ENCODE measurements at places on chromosomes 4 and X.
A peak's percentile ranks its signal among the peaks of the same experiment; 100 is the strongest.

DNA sequence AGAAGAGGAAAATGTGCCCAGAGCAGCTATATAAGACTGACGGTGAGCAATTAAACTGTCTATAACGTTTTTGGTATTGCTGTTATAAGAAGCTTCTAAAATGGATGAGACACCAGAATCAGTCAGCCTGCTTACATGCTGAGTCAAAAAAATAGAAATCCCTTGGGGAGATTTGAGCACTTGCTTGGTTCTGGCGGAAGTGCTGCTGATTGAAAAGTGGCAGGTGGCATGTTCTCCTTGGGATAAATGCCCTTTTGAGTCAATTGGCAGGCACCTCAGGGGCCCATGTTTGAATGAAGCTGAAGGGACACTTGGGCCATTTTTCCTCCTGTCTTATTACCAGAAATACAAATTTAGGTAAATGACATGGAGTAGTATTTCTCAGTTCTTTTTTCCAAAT lies 148.7 kb downstream of the PTCHD1 start:
- DNase-seq: no peak

DNA sequence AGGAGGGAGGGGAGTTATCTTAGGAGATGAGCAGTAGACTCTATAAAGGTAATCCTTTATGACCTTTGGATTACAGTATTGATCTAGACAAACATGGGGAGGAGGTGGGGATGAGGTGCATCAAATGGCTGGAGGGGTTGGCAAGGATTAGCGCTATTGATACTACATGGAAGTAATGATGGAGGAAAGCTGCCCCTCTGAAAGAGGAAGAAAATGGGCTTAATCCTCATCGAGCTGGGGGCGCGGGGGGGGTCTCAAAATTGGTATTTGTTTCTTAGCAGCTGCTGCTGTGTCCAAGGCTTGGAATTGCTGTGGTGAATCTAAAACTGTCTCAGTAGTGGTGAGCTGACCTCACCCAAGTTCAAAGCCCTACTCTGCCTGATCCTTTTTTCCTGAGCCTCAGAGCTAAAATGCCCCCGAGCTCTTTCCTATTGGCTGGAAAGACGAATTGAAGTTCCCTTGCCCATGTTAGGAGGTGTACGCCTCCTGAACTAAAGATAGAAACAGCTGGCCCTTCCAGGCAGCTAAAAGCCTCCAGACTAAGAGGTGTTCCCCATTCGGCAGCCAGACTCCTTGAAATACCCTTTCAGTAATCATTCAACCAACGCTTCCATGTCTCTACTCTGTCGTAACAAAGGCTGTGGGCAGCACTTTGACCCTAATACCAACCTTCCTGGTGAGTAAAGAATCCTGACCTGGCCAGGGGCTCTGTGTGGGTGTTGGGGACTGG lies at the start of gene ITGB1BP2:
ITGB1BP2 (plus strand) TSS at position 556 of the 730 bp plus-strand sequence; CDS start at position 613, 57 bp downstream.
- DNase-seq: peak; percentile 9

- DNase-seq: no peak
These were observed 30.0 kb downstream of the ITM2A start for GRCh38 chrX:79336869-79337815.

DNA sequence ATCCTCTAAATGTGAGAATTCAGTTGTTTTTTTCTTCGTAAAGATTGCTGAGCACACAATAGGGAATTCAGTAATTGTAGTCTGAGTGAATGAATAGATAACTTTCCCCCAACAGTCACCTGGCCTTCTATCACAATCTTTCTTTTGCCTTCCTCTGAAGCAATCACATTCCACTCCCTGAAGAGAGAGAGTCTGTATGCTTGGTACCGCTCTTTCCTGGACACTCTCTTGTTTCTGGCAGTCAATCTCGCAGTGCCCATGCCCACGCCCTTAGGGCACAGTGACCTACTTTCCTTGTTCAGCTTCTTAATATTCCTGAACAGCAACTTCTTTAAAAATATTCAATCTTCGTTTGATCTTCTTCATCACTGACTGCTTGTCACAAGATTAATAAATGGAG lies 255.9 kb downstream of the ADAMTS3 start:
- no peak for DNase-seq

- no peak for DNase-seq
These were observed 1428.0 kb downstream of the PCDH7 start for GRCh38 chr4:32148111-32148666.

GRCh38 chrX:32592786-32593185 lies 618.6 kb downstream of the DMD start:
- no peak for DNase-seq

GRCh38 chr4:183241721-183242151 lies 78.3 kb downstream of the CLDN22 start:
- no peak for DNase-seq

DNA sequence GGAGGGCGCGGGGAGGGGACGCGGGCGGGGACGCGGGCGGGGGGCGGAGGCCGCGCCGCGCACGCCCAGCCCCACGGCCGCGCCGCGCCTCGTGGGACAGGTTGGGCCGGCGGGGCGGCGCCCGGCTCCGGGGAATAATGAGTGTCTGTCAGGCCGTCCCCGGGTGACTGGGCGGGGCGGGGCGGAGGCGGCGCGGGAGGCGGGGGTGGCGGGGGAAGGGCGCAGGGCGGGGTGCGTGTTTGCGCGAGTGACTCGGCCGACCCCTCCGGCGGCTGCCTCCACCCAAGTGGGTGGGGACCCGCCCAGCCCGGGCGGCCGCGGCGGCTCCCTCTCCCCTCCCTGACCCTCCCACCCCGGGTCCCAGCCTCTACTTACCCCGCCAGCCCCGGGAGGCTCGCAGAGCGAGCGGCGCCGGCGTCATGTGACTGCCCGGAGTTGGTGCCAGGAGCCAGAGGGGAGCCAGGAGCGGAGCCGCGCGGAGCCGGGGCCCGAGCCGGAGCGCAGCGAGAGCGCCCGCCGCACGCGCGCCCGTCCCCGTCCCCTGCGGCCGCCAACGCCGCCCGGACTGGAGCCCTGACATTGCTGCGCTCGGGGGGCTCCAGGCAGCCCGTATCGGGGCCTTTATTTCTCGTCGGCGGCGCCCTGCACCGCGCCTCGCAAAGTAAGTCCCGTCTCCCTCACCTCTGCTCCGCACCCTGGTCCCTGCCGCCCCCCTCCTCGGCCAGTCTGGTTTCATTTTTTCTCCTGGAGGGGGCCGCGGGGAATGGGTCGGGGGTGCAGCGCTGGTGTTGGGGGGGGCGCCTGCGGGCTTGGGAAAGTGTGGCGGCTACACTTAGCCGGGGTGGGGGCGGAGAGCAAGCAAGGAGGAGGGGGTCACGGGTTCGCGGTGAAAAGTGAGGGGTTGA lies at the start of gene KLF3:
KLF3 (plus strand) TSS at position 399 of the 905 bp plus-strand sequence. CDS start 16,427 bp downstream, outside the sequence.
- DNase-seq: peak; percentile 75

GRCh38 chrX:134743091-134743490 lies 84.8 kb upstream of the PLAC1 start:
- DNase-seq: no peak

DNA sequence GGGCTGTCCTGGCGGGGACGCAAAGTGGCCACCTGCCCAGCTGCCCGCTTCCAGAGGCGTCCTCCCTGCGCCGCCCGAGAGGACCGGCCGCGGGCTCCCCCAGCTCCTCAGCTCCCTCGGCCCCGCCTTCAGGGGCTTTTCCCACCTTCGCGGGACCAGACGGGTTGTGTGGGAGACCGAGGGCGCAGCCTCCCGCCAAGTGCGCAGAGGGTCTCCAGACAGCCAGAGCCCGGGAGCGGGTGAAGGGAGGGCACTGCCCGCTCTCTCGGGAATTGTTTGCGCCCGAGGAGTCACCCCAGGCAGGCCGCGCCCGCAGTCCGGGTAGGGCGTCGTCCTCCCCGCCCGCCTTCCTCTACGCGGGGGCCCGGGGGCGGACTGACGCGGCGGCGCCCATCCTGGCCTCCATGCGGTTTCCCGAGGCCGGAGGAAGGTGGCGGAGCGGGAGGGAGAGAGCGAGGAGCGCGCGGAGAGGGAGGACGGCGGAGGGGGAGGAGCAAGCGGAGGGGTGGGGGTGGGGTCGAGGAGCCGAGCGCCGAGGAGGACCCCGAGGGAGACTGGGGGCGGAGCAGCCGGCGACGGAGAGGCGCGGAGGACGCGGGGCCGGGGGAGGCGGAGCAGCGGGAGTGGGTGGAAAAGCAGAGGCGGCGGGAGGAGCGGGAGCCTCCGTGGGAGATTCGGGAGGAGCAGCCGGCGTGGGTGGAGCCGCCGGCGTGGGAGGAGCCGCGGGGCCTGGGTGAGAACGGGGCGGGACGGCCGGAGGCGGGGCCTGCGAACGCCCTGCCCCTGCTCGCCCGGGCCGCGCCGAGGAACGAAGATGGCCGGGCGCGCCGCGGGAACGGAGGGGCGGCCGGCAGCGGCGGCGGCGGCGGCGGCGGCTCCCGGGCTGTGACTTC lies 47.5 kb downstream of the CLDN34 start:
- DNase-seq: peak; percentile 60

GRCh38 chr4:8543623-8544022 lies 36.6 kb upstream of the GPR78 start:
- no peak for DNase-seq

DNA sequence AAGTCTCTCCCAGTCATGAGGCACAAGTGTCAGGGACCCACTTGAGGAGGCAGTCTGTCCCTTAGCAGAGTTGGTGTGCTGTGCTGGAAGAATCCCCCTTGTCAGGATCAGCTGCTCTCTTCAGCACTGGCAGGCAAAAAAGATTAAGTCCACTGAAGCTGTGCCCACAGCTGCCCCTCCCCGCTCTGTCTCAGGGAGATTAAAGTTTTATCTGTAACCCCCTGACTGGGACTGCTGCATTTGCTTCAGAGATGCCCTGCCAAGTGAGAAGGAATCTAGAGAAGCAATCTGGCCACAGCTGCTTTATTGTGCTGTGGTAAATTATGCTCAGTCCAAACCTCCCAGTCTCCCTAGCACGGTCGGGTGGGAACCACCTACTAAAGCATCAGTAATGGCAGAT lies 37.4 kb upstream of the HEPH start:
- DNase-seq: no peak

GRCh38 chrX:150088766-150089518 lies 150.7 kb upstream of the EOLA2 start:
- DNase-seq: no peak
